A549 (cell line): ENCODE measurements at places on chromosomes 4 and X. TPM values are rescaled to one million over a fixed set of nuclear protein-coding genes. Genes with fewer than 3 reads are reported as not detected.
A peak's percentile ranks its signal among the peaks of the same experiment; 100 is the strongest.

DNA sequence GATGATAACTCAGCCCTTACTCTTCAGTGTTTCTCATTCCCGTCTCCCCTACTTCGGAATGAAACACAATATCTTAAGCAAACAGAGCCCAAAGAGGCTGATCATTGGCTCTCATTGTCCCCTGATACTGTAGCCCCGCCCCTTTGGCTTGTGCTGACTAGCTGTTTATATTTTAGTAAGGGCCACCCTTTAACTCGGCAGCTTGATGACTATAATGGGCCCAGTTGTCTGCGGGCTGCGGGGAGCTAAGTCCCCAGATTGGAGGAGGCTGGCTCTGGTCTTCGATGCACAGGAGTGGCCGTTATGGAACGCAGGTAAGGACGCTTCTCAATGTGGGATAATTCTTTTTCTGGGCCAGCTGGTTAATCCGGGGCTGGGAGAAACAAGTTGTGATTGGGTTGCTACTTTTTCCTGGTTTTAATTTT lies at the start of gene TRIM2:
Gene TRIM2 (plus strand): TSS at position 197 of the 425 bp plus-strand sequence. CDS start 88 bp downstream, at position 285.
- DNase-seq = no peak

Gene EXOC1L
- polyA plus RNA-seq = not detected in 3 replicates

Gene FGFBP1
- polyA plus RNA-seq = 3.0 to 4.1 TPM (median 4.0 TPM) in 3 replicates

DNA sequence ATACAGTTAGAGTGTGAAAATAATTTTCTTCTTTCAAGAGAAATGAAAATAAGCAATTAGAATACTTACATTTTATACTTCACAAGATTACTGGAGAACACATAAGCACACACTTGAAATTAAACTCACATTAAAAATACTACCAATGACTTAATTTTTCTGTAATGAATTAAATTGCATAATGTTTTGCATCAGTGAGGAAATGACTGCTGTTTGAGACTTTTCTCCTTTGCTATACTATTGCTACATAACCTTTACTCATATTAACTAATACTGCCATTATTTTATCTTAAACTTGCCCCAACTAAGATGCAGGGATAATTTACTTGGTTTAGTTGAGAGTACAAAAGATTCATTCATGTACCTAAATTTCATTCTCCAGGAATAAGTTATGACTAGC lies 590.9 kb downstream of the ARAP2 start:
- DNase-seq = no peak

DNA sequence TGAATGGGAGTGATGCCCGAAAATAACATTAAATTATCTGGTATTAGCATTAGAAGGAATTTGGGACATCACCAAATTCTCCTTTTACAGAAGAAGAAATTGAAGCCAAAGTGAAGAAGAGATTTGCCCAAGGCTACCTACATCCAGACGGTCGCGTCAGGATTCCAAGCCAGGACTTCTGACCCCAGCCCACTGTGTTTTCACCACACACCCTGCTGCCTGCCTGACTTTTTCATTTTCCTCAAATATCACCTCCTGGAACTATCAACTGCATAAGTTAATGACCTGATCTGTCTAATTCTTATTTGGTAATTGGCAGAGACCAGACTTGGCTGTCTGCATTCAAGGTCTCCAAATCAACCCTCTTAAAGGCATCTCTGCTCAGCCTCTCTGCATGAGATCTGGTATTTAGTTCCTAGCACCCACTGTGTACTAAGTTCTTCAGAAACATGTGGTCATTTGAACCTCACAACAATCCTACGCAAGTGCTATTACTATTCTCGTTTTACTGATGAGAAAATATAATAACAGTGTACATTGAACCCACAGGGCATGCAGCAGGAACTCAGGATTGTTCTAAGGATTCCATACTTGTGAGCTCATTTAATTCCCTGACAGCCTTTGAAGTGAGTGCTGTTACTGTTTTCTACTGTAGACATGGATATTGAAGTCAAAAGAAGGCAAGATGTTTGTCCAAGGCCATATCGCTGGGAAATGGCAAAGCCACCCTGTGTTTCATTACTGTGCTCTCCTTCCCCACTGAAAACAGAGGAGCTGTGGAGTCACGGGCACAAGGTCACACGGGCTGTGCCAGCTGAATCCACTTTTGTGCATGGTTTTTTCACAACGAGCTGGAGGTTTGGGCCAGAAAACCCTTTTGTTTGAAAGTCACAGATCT lies 195.2 kb upstream of the C1QTNF7 start:
- DNase-seq = no peak

GRCh38 chr4:98571161-98571786 lies 87.1 kb downstream of the TSPAN5 start:
- no peak for DNase-seq

DNA sequence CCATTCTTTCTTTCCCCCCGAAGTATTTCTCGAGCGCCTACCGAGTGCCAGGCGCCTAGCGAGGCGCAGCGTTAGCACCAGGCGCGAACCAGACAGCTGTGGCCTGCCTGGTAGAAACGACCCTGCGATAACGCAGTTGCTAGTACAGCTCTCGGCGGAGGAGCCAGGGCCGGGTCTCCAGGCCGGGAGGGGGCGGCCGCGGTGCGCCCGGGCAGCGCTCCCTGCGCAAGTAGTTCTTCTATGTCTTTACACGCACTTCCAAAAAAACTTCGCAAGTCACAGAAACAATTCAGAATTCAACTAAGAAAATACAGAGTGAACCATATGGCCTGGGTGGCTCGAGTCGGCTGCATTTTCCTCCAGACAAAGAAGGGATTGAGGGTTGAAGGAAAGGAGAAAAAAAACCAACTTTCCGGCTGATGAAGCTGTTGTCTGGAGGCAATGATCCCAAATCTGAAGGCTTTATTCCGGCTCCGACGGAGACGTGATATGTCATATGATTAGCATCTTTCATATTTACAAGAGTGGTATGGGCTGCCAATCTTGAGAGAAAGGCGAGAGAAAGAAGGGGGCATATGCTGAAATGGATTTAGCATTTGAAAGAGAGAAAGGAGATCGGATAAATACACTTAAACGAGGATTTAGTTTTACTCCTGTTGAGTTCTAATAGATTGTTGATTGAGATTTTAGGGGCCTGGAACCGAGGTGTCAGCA lies 7.2 kb upstream of the NEUROG2 start:
- DNase-seq = no peak

DNA sequence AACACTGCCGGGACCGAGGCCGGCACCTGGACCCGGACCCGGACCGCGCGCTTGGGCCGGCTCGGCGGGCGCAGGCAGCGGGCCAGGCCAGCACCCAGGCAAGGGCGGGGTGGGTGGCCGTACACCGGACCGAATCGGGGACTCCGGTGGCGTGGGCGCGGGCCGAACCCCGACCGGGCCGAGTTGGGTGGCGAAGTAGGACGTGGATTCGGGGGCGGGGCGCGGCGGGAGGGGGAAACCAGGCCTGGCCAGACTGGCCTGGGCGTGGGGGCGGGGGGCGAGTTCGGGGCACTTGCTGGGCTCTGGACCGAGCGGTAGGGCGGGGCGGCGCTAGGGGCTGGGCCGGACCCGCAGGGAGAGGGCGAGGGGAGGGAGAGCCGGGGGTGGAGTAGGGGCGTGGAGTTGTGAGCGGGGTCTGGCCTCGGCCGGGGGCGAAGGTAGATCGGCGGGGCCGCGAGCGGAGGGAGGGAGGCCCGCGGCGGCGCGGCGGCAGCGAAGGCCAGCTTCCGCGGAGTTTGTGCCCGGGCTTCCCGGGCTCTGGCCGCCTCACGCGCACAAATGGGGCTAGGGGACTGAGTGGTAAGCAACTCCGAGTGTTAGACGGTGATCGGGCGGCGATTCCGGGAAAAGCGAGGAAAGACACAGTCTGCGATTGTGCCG lies 1.8 kb upstream of the BCORL1 start:
- DNase-seq = peak; percentile 44

Gene SSX2B
- not detected in 3 replicates for polyA plus RNA-seq

- DNase-seq = no peak
Measured at GRCh38 chr4:181748581-181748980, 494.6 kb upstream of the TENM3 start.

- DNase-seq = no peak
Measured at GRCh38 chr4:137425281-137425680, 107.0 kb downstream of the PCDH18 start.

- no peak for DNase-seq
Measured at GRCh38 chrX:122945328-122945727, 238.8 kb upstream of the GRIA3 start.

DNA sequence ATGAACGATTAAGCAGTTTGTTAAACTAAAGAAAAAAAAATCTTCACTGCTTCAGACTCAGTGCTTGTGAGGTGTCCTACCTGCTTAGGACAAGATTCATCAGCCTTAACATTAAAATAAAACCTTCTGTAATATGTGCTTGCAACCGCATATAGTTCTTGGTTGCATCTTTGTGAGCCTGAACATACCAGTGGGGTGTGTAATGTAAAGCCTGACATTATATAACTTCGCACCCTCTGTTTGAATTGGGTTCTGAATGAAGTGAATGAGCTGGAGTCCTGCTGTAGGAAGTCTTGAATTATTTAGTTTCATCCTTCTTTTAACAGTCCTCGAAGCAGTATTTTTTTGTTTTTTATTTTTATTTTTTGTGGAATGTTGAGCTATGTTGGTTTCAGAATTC lies 3.1 kb downstream of the KDM6A start:
- no peak for DNase-seq

GRCh38 chr4:140989944-140990343 lies 143.3 kb downstream of the RNF150 start:
- no peak for DNase-seq

DNA sequence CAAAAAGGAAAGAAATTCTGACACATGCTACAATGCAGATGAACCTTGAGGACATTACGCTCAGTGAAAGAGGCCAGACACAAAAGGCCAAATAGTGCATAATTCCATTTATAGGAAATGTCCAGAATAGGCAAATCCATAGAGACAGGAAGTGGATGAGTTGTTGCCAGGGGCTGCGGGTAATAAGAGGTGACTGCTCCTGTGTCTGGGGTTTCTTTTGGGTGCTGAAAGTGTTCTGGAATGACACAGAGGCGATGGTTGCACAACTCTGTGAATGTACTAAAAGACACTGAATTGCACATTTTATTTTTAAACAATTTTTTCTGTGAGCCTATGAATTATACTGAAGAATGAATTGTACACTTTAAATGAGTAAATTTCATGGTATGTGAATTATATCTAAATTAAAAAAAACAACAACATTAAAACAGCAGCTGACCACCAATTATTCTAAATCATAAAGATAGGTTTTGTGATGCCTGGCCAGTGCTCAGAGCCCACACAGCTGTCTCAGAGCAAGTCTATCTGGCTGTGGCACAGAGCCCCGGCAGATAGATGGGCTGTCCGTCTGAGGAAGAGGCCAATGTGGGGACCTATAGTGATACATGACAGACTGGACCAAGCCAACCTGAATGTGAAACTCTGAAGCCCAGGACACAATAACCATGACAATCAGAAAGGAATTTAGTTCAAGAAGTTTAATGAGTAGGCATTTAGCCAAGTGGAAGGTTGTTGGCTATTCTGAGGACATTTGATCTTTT lies 23.5 kb upstream of the IRAK1 start:
- DNase-seq = no peak

Gene MAP7D3
- 9.9 to 12.7 TPM (median 11.3 TPM) in 3 replicates for polyA plus RNA-seq

DNA sequence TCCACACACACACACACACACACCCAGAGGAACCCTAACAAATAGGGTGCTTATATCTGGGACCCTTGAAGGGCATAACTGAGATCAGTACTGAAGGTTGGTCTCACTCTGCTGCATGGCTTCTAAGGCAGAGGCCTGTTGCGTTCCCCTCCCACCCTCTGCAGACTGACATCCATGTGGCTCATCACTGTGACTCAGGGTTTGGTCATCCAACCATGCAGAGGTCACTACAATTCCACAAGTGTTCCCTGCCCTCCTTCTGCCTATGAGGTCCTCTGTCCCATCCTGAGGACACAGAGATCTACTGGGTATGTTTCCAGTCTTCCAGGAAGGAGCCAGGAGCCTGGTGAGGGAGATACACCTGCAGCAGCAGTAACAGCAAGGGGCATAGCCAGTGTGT lies 55.8 kb downstream of the XAGE2 start:
- DNase-seq = no peak

Gene SLC25A53
- polyA plus RNA-seq = 4.6 to 5.5 TPM (median 4.9 TPM) in 3 replicates

Gene UCP1
- not detected in 3 replicates for polyA plus RNA-seq

- peak; percentile 51 for DNase-seq
Measured at GRCh38 chr4:97656044-97656720, 487.1 kb downstream of the STPG2 start.

Gene CCNA2
- 33.2 to 36.8 TPM (median 34.9 TPM) in 3 replicates for polyA plus RNA-seq

DNA sequence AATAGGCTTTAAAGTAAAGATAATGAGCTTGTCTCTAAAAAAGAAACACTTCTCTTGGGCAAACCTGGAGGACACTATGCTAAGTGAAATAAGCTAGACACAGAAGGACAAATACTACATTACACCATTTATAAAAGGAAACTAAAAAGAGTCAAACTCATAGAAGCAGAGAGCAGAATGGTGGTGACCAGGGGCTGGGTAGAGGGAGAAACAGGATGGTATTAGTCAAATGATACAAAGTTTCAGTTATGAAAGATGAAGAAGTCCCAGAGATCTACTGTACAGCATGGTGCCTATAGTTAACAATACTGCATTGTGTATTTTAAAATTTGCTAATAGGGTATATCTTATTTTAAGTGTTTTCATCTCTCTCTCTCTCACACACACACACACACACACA lies 28.5 kb downstream of the ACSL4 start:
- DNase-seq = no peak

- no peak for DNase-seq
Measured at GRCh38 chr4:139902321-139903320, 237.0 kb downstream of the MGST2 start.

DNA sequence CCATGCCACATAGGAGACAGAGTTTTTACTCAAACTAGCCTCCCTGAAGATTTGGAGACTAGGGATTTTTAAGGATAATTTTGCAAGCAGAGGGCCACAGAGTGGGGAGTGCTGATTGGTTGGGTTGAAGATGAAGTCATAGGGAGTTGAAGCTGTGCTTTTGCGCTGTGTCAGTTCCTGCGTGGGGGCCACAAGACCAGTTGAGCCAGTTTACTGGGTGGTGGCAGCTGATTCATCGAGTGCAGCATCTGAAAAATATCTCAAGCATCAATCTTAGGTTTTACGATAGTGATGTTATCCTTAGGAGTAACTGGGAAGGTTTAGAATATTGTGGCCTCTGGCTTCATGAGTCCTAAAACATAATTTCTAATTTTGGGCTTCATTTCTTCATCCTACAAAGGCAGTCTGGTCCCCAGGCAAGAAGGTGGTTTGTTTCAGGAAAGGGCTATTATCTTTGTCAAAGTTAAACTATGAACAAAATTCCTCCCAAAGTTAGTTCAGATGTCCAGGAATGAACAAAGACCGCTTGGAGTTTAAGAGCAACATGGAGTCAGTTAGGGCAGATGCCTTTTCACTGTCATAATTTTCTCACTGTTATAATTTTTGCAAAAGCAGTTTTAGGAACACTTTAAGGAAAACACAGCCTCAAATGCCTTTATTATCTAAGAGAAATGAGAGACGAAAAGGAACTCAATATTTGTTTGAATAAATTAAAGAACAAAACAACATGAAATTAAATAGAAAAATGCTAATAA lies 960.8 kb upstream of the PRKX start:
- no peak for DNase-seq

Gene CT47B1
- not detected in 3 replicates for polyA plus RNA-seq

Gene ADGRL3
- polyA plus RNA-seq = 0.01 to 0.05 TPM (median 0.05 TPM) in 3 replicates

Gene OPRPN
- polyA plus RNA-seq = not detected in 3 replicates
